ENCODE measurements at places on chromosomes 4 and X.

- H3K27ac ChIP-seq = no peak overlapping the region
- no peak for DNase-seq
- H3K27me3 ChIP-seq = no peaks in the 10 kb centered on the region
- no peak overlapping the region for H3K4me3 ChIP-seq
Observed at GRCh38 chr4:135319685-135320084, 1118.1 kb upstream of the PABPC4L start.

DNA sequence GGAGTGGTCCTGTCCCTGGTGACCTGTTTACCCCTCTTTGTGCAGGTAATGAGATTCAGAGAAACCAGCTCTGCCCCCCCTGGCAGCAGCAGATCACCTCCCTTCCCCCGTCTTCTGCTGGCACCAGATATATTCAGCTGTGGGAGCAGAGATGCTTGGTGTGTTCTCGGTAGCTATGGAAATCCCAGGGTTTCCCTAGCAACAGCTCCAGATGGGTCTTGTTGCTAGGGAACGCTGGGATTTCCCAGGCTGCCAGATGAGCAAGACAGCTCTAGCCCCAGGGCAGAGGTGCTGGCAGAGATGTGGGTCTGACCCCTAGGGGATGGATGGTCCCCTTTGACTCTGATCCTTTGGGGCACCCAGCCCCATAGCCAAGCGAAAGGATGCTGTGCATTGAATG is 20.2 kb downstream of the CETN2 start:
- no peaks in the 10 kb centered on the region for H3K36me3 ChIP-seq
- no peak overlapping the region for H3K27ac ChIP-seq
- H3K27me3 ChIP-seq = peaks cover 25% of the 10 kb centered on the region
- no peak for DNase-seq
- no peak overlapping the region for H3K4me3 ChIP-seq

DNA sequence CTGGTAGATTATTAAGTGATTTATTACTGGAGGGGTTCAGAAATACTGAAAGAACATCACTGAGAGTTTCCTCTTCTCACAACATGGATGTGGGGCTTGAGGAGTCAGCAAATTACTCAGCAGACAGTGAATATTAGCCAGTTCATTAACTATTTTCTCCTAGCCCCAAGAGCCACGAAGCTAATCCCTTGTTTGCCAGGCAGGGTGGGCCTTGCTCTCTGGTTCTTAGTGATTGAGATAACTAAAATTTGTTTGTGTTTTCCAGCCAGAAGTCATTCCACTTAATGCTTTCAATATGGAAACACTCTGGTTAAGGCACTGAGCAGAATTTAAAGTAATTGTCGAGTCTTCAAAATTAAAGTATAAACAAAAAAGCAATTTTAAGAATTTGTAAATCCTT is 40.1 kb upstream of the PASD1 start:
- no peaks in the 10 kb centered on the region for H3K36me3 ChIP-seq
- DNase-seq = no peak
- H3K4me3 ChIP-seq = no peak overlapping the region
- H3K4me1 ChIP-seq = no peaks in the 10 kb centered on the region
- H3K27me3 ChIP-seq = peaks cover 2% of the 10 kb centered on the region
- H3K27ac ChIP-seq = no peak overlapping the region

GRCh38 chr4:155943605-155944291 is 9.9 kb downstream of the CTSO start:
- peaks cover 8% of the 10 kb centered on the region for H3K4me1 ChIP-seq
- DNase-seq = no peak
- H3K27me3 ChIP-seq = no peaks in the 10 kb centered on the region
- no peak overlapping the region for H3K4me3 ChIP-seq

GRCh38 chrX:63513825-63514568 is 162.9 kb upstream of the SPIN4 start:
- peaks cover 19% of the 10 kb centered on the region for H3K4me1 ChIP-seq
- H3K27ac ChIP-seq = peak overlapping the region; percentile 23
- no peak for DNase-seq

- H3K27ac ChIP-seq = no peak overlapping the region
- H3K36me3 ChIP-seq = no peaks in the 10 kb centered on the region
- H3K4me3 ChIP-seq = no peak overlapping the region
- peaks cover 9% of the 10 kb centered on the region for H3K27me3 ChIP-seq
Observed at GRCh38 chr4:24244663-24245490, 339.5 kb downstream of the DHX15 start.

DNA sequence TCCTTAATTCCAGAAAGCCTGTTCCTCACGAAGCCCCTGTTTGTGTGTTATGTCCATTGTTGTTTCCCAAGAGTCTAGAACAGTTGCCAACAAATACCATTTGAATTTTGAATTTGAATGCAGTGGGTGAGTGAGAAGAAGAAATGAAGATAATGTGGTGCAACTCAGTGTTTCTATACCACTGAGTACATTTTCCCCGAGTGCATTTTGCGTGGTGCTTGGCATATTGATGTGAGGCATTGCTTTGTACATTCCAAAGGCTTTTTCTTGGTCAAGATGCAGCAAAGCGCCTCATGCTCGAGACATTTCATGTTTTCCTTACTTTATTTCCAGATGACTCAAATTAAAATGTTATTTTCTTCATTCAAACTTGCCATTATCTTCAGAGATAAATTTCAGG is 253.1 kb upstream of the RPS6KA3 start:
- no peaks in the 10 kb centered on the region for H3K27me3 ChIP-seq
- H3K36me3 ChIP-seq = no peaks in the 10 kb centered on the region
- H3K27ac ChIP-seq = no peak overlapping the region
- H3K4me1 ChIP-seq = peaks cover 15% of the 10 kb centered on the region

GRCh38 chr4:70522626-70523025 is 4.3 kb downstream of the AMTN start:
- no peaks in the 10 kb centered on the region for H3K36me3 ChIP-seq
- H3K27me3 ChIP-seq = peaks cover 17% of the 10 kb centered on the region
- no peaks in the 10 kb centered on the region for H3K4me1 ChIP-seq
- no peak overlapping the region for H3K4me3 ChIP-seq
- no peak overlapping the region for H3K27ac ChIP-seq

DNA sequence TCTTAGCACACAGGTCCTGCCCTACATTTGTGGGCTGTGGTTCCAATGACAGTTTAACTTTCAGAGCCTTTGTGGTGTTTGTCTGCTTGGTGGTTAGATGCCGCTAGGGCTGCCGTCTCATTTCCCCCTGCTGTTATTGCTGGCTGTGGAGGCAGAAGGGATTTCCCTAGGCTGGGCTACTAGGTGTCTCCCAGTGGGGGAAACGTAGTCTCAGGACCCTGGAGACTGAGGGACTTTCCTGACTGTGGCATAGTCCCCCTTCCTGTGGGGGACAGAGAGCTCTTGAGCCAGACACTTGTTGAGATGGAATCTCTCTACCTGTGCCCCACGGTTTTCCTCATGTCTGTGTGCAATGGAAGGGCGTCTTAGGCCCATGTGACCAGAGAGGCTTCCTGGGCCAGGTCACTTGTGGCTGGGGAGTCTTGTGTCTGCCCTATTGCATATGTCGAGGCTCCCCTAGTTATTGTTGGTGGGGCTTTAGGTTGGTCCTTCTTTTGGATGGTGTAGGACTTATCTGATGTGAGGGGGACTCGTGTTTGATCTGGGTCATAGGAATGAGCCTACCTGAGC is 68.2 kb downstream of the ARHGAP10 start:
- no peaks in the 10 kb centered on the region for H3K27me3 ChIP-seq
- peaks cover 11% of the 10 kb centered on the region for H3K4me1 ChIP-seq
- H3K27ac ChIP-seq = no peak overlapping the region
- DNase-seq = no peak
- no peaks in the 10 kb centered on the region for H3K36me3 ChIP-seq

- DNase-seq = no peak
- no peaks in the 10 kb centered on the region for H3K27me3 ChIP-seq
Observed at GRCh38 chrX:45485719-45486118, 285.0 kb upstream of the DIPK2B start.

DNA sequence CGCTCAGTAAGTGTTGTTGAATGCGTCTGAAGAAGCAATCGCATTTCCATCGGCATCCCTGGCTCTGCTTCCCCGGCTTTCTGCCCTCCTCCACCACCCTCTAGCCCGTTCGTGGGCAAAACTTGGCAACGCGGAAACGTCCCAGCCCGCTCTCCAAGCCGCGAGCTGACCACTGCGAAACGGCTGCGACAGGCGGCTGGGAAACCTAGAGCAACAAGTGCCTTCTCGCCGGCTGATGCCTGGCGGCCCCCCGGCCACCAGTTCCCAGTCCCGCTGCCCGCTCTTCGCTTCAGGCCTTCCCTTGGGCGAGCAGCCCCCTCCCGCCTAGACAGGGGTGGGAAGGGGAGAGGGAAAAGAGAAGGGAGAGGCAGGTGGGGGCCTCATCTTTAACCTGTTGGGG is 837 bp downstream of the CITED1 start:
- H3K27ac ChIP-seq = no peak overlapping the region
- peaks cover 21% of the 10 kb centered on the region for H3K4me1 ChIP-seq
- no peak for DNase-seq
- no peaks in the 10 kb centered on the region for H3K36me3 ChIP-seq
- H3K27me3 ChIP-seq = peaks cover 83% of the 10 kb centered on the region

- H3K27ac ChIP-seq = no peak overlapping the region
- no peaks in the 10 kb centered on the region for H3K4me1 ChIP-seq
- H3K27me3 ChIP-seq = no peaks in the 10 kb centered on the region
- H3K4me3 ChIP-seq = no peak overlapping the region
- peaks cover 29% of the 10 kb centered on the region for H3K36me3 ChIP-seq
- DNase-seq = no peak
Observed at GRCh38 chr4:152921284-152921683, 14.8 kb upstream of the FHDC1 start.

DNA sequence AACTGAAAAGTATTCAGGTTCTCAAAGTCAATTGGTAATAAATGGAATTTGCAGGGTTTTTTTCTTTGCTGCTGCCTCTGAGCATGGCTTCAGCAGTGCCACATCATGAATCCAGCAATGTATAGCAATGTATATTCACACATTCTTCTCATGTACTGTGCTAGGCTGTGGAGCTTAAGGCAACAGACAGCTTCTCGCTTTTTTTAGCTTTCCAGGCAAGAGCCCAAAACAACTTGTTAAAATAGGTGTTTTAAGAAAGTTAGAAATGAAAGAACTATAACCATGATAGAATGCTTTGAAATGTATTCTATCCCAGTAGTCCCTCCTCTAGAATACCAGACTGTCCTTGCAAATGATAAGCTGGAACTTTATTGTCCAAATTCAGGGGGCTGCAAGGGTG is 30.4 kb downstream of the SMIM43 start:
- H3K27ac ChIP-seq = no peak overlapping the region
- H3K27me3 ChIP-seq = peaks cover 2% of the 10 kb centered on the region
- H3K4me3 ChIP-seq = no peak overlapping the region
- DNase-seq = no peak

Data from mesothelial cell of epicardium (in vitro differentiated cells).